Hepatic stellate cell (primary cell): ENCODE measurements at places on chromosomes 6 and 20.

GRCh38 chr6:44335631-44336030 is 6.8 kb upstream of the SPATS1 start:
- no peak for DNase-seq

- no peak for DNase-seq
These were observed 102.1 kb downstream of the TMEM170B start for GRCh38 chr6:11639376-11640235.

DNA sequence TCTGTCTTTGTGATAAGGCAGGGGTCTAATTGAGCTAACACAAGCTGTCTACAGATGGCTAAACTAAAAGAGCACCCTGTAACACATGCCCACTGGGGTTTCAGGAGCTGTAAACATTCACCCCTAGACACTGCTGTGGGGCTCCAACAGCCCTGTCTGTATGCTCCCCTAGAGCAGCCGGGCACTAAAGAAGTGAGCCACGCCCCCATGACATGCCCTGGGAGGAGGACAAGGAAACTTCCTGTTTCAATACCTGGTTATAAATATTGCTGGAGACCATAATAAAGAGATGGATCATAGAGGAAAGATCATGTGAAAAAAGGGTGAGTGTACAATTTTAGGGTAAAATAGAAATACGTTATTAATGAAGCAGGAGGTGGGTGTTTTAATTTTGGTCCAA is 667.7 kb upstream of the AGPAT4 start:
- DNase-seq: no peak

- DNase-seq: no peak
These were observed 71.0 kb downstream of the CHD6 start for GRCh38 chr20:41547221-41547620.

DNA sequence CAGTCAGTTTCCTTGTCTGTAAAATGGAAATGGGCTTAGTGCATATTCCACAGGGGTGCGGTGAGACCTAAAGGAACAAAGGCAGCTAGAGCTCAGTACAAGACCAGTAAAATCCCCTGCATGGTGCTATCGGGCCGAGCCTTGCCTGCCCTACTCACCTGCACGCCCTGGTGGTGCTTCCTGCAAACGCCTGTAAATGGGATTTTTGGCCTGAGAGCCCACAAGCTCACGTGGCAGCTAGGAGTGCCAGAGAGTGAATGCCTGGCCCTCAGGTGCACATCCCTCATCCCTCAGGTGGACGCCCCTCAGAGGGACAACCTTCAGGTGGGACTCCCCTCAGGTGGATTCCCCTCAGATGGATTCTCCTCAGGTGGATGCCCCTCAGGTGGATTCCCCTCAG is 48.0 kb upstream of the VSX1 start:
- no peak for DNase-seq

- no peak for DNase-seq
These were observed 87.7 kb downstream of the THEMIS start for GRCh38 chr6:127812985-127813698.

DNA sequence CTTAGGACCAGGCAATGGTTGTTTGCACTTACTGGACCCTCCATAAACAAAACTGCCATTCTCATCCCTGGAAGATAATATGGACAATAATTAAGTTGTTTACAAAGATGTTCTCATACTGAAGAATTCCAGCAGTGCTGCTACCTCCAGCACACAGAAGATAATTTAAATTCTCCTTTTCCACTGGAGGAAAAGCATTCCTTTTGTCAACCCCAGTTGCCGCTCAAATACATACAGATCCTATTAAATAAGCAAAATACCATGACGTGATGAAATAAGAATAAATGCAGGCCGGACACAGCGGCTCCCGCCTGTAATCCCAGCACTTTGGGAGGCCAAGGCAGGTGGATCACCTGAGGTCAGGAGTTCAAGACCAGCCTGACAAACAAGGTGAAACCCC is 54.5 kb upstream of the IPCEF1 start:
- DNase-seq: peak; percentile 31
